T-helper 2 cell treated with Interferon-gamma antibody and Interleukin-4, amounts not matched to agents 100 ng/mL and 5 ng/mL, for 36 hours (primary cell): ENCODE measurements at places on chromosomes 4 and X. TPM values are rescaled to one million over a fixed set of nuclear protein-coding genes. Genes with fewer than 3 reads are reported as not detected.

The LIN54 gene
- 31.9 and 32.5 TPM in 2 replicates for total RNA-seq

The NRK gene
- total RNA-seq = not detected in 2 replicates

The DCAF12L1 gene
- not detected in 2 replicates for total RNA-seq

The DKK2 gene
- total RNA-seq = not detected in 2 replicates

The RIPPLY1 gene
- total RNA-seq = not detected in 2 replicates

The APBB2 gene
- total RNA-seq = 0.45 and 0.55 TPM in 2 replicates

The WAS gene
- 155 and 160 TPM in 2 replicates for total RNA-seq

The AR gene
- total RNA-seq = 0.48 and 0.61 TPM in 2 replicates

The TLR6 gene
- 1.3 and 2.2 TPM in 2 replicates for total RNA-seq
